ENCODE measurements at places on chromosomes 7 and 10. TPM values are rescaled to one million over a fixed set of nuclear protein-coding genes. Genes with fewer than 3 reads are reported as not detected.

Gene PPP1R9A
- 4.9 TPM for polyA plus RNA-seq

Gene CLRN3
- polyA plus RNA-seq: 0.08 TPM

Gene RBP4
- polyA plus RNA-seq: 6.0 TPM

DNA sequence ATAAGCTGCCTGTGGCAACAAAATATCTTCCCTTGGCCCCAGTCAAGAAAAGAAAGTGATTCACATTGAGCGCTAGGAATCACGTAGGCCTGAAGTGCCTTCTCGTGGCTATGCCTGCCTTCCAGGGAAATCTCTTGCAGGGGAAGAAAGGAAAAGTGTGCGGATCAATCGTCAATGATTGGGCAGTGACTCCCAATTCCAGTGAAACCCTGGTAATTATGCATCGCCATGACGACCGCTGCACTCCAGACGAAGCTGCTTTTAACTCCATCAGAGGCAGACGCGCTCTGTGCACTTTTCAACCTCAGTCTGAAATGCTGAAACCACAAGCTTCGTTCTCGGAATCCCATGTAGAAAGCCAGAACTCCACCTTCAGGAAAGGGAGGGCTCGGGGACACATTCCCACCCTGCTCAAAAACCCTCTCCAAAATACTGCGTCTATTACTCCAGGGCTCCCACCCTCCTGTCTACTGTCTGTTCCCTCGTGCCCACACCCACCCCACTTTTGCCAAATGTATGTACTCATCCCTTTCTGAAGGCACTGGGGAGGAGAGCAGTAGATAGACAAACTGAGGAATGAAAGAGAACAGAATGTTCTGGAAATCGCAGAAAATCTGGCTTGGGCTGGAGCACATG lies 24.2 kb upstream of the PRKAG2 start:
- no peak for DNase-seq

- DNase-seq: peak; percentile 37
Measured at GRCh38 chr7:91940171-91940570, 491 bp upstream of the AKAP9 start.

DNA sequence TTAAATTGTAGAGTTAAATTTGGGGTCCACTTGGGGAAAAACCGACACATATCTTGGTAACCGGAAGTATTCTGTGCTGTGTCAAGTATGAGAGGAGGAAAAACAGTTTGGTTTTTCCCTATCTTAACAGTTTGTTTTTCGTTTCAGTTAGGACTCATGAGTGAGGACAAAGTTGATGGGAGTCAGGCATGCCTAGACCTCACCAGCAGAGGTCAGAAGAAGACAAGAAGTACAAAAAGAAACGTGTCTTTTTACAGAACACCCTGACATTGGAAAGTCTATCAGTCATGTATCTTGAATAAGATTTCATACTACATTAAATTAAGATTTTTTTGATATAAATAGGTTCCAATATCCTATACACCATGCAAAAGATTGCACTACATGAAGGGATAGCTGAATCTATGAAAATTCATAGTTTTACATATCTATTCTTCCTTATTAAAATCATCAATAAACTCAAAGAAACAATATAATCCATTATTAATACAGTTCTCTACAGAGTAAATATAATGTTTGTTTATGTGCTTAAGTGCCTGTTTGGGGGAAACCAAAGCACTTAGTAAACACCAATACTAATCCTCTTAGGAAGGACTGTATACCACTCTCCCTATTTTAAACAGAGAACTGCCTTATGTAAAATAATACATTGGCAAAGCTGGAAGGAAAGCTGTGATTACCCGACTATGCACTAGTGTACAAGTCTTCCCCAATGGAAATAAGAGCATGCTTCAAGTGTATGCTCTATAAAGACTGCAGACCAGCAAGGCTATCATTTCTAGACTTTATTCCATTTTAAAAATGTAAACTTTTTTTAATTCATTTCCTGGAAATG lies 95.6 kb downstream of the USP6NL start:
- peak; percentile 28 for DNase-seq

GRCh38 chr10:72329290-72330068 lies 25.2 kb downstream of the DNAJB12 start:
- no peak for DNase-seq

GRCh38 chr7:100520138-100520537 lies 18.9 kb upstream of the AGFG2 start:
- no peak for DNase-seq

DNA sequence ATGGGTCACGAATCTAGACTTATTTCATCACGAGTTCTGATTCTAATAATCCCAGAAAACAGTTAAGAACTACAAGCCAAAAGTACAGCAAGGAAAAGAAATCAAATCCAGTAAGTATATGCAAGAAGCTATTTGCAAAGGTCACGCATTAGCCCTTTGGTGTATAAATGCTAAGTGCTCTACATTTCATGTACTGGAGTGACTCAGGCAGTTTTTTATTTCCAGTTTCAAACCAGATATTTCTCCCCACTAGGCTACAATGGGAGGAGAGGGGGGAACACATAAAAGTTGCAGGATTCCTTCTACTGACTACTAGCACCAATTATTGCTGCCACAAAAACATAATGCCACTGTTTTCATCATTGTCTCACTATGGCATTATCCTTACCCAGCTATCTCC lies 148.0 kb downstream of the NRCAM start:
- no peak for DNase-seq

DNA sequence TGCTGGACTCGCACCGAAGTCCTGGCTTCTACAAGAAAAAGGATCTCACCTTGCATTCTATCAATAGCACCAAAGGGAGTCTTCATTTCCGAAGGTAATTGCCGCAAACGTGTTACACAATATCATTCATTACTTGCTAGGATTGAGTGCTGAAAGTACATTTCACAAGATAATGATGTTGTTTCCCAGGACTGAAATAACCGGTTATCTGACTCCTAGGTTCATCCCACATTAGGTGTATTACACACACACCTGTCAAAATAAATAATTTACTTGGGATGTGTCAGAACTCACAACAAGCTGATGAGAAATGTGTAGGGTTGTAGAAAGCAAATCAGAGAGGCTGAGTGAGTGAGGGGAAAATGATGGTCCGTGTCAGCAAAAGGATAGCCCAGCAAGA lies 219.4 kb upstream of the RHOBTB1 start:
- DNase-seq: no peak

DNA sequence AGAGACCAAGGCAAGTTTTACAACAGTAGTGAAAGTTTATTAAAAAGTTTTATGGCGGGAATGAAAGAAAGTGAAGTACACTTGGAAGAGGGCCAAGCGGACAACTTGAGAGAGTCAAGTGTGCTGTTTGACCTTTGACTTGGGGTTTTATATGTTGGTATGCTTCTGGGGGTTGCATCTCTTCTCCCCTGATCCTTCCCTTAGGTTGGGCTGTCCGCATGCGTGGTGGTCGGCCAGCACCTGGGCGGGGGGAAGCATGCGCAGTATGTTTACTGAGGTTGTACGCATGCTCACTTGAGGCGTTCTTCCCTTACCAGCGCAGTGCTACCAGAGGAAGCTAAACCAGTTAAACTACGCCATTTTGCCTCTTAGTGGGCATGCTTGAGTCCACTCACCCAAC lies 31.9 kb downstream of the NUP42 start:
- DNase-seq: no peak

DNA sequence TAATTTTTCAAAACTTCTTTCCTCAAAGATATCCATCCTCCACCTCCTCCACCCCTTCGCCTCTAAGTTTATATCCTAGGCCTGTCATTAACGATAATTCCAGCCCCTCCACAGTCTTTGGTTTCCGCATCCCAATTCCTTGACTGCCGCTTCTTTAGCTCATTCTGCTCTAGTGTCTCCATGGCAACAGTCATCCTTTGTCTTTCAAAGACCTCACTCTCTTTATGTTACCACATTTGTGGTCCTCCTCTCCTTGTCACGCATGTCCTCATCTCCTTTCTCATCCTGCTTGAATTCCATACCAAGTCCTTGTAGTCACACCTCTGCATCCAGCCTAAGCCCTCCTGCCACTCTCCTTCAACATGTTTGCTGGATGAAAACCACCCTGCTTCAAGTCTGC lies 511.2 kb upstream of the KLF6 start:
- no peak for DNase-seq

DNA sequence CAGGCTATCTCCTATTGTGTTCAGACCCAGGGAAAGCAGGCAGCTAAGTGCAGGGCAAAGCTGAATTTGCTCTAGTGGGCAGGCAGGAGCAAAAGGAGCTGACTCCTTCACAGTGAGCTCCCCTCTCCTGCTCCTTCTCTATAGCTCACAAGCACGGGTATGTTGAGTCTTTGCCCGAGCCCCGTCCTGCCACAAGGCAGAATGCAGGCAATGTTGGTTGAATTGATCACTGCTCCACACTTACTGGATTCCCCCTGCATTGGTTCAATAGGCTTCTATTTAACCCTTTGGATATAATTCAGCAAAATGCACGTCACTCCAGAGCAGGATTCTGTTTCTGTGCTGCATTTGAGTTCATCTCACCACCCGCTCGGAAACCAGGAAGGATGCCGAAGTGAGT lies 16.2 kb upstream of the C10orf90 start:
- no peak for DNase-seq

DNA sequence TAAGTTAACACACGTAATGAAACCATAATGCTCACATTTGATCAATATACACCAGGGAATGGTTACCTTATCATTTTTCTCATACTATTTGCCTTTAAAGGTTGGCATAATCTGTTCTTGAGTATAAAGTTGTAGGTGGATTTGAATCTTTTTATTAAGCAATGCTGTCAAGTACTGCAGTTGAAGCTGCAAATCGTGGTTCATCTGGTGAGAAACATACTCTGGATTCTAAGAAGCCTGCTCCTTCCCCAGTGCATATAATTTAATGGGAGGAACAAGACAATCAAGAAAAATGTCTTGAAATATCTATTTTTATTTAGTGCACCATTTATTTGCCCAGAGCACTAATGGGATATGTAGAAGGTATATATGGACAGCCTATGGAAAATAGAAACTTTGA lies 68.7 kb upstream of the DLX6 start:
- DNase-seq: no peak
